Activated CD8-positive, alpha-beta memory T cell treated with anti-CD3 and anti-CD28 coated beads for 1 hour (primary cell): ENCODE measurements at places on chromosomes 1 and 21.

- DNase-seq, result no peak
Measured at GRCh38 chr1:165425621-165426020, 19.3 kb downstream of the RXRG start.

GRCh38 chr1:110068646-110069403, 1.6 kb downstream of the ALX3 start:
- DNase-seq, result no peak

- DNase-seq, result no peak
Measured at GRCh38 chr1:178644308-178645120, 80.5 kb upstream of the RALGPS2 start.

DNA sequence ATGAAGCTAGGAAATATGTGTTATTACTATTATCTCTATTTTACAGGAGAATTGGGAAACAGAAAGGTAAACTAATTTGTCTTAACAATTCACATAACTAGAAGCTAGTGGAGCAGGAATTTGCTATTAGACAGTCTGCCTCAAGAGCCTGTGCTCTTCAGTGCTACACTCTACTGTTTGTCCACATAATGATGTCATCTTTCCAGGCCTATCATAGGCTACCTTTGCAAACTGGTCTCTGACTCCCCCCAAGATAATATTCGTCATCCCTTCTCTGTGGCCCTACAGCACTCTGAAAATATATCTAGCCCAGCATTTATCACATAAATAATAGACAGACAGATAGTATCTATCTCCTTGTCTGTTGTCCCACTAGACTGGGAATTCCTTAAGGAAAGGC, 34.1 kb downstream of the TRIT1 start:
- no peak for DNase-seq

- DNase-seq, result no peak
Measured at GRCh38 chr1:234913278-234913649, 215.4 kb downstream of the TOMM20 start.

- DNase-seq, result no peak
Measured at GRCh38 chr1:62228883-62229187, 34.2 kb downstream of the L1TD1 start.

DNA sequence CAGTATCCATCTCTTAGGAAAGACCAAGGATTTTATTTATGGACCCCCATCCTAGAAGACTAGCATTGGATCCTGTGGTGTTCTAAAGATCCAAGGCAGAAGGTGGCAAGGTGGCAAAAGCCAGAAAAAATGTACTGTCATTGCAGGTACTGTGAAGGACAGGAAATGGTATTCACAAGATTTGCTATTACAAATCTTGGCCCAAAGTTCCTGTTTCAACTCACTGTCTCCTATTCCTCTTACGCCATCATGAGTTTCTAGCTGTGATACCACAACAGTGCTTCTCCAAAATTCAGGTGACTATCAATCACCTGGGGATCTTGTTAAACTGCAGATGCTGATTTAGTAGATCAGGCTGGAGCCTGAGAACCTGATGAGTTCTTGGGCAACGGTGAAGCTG, 21.4 kb downstream of the ACP6 start:
- no peak for DNase-seq

- no peak for DNase-seq
Measured at GRCh38 chr1:165508291-165508690, 35.5 kb upstream of the LRRC52 start.

DNA sequence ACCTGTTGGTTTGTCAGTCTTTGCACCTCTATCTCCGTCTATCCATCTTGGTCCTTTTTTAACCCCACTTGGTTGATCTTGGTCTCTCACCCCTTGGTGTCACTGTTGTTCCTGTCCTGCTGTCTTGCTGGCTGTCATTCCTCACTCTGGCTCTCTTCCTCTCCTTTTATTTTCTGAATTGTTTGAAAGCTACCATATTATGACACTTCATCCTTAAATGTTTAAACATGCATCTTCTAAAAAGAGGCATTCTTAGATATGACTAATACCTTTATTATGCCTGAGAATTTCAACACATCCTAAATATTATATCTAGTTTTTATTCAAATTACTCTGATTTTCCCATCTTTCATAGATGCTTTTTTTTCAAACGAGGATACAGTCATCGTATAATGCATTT, 37.0 kb downstream of the BACH1 start:
- no peak for DNase-seq

GRCh38 chr1:229186373-229187056, 84.4 kb upstream of the RAB4A start:
- DNase-seq, result no peak

DNA sequence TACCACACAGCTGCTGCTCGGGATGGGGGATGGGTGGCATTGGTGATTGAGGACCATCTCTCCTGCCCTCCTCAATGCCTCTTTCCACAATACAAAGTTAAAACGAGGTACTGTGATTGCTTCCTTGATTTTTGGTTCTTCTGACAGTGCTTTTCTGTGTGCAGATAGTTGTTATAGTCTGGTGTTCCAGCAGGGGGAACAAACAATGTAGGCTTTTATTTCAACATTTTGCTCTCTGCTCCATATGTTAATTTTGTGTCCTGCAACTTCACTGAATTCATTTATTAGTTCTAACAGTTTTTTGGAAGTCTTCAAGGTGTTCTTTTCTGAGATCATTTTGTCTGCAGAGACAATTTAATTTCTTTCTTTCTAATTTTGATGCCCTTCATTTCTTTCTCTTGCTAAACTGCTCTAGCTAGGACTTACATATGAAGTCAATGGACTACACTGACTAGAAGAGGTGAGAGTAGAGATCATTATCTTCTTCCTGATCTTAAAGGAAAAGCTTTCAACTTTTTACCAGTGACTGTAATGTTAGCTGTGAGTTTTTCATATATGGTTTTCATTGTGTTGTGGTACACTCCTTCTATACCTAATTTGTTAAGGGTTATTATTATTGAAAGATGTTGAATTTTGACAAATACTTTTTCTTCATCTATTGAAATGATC, 45.4 kb downstream of the TNFSF18 start:
- DNase-seq, result no peak

DNA sequence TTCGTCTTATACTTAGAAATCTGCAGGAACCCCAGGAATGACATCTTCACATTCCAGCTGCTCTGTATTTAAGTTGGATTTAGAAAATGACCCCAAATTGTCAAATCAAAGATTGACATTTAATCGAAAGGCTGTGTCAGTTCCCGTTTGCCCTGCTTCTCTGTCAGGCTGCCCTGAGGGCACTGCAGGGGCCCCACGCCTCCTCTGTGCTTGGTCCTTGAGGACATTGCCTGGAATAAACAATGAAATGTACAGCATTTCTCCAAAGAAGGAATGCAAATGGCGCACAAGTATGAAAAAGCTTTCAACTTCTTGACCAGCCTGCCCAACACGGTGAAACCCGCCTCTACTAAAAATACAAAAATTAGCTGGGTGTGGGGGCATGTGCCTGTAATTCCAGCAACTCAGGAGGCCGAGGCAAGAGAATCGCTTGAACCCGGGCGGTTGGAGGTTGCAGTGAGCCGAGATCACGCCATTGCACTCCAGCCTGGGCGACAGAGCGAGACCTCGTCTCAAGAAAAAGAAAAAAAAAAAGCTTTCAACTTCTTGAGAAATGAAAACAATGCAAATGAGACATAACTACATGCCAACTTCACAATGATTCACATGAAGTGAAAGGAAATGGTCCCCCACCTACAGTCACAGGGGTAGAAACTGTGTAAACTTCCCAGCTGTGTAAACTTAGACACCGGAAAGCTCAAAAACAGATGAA, 3.0 kb downstream of the TMPRSS3 start:
- DNase-seq, result no peak

GRCh38 chr1:235404190-235404589, 37.0 kb downstream of the TBCE start:
- DNase-seq, result no peak

GRCh38 chr21:31318971-31319370, 25.1 kb downstream of the TIAM1 start:
- DNase-seq, result no peak
